Esophagus mucosa (tissue), 1 donor: ENCODE measurements at places on chromosomes 4 and X. TPM values are rescaled to one million over a fixed set of nuclear protein-coding genes. Genes with fewer than 3 reads are reported as not detected.

The TKTL2 gene
- not detected for total RNA-seq

The G6PD gene
- 75.4 TPM for total RNA-seq

The PRKG2 gene
- total RNA-seq: 1.3 TPM

The SYNPO2 gene
- 13.3 TPM for total RNA-seq

The CFI gene
- 31.5 TPM for total RNA-seq

The DCAF4L1 gene
- 0.08 TPM for total RNA-seq

The IL2RG gene
- total RNA-seq: 1.9 TPM

The CT83 gene
- total RNA-seq: not detected

The MGST2 gene
- 128 TPM for total RNA-seq

The CTAG2 gene
- total RNA-seq: not detected

The MAML3 gene
- 7.9 TPM for total RNA-seq

The CLNK gene
- 0.08 TPM for total RNA-seq

The CC2D2A gene
- 9.6 TPM for total RNA-seq

The NUDT11 gene
- total RNA-seq: 0.96 TPM
